ENCODE measurements at places on chromosomes 3 and 15.

- no peak for DNase-seq
Measured at GRCh38 chr3:128931046-128931445, 51.6 kb downstream of the ACAD9 start.

DNA sequence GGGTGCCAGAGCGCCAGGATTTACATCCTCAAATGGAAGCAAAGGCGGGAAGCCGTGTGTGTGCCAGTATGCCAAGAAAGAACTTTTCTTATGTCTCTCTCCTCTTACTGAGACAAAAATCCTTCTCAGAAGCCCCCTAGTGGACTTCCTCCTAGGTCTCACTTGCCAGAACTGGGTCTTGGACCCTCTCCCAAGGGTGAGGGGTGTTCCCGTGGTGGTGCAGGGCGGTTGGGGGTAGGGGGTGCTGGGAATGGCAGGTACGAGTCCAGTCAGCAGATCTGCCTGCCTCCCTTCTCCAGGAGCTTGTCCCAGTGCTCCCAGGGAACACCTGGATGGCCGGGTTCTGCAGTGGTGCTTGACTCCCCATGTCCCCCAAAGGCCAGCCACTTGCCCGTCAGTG lies 52.0 kb downstream of the CORO2B start:
- DNase-seq = no peak

DNA sequence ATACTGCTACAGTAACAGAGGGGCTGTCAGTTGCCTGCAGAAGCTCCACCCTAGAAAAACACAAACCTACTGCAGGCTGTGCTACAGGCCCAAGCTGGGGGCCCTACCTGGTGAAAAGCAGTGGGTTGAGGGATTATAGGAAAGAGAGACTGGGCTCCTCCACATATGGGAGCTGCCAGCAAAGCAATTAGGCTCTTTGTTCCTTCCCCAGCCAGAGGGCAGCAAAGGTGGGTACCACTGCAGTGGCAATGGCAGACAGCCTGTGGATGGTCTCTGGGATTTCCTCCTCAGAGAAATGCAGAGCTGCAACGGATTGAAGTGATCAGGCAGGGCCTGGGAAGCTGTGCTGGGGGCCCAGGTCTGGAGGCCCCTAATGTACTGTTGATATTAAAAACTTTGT lies 19.1 kb upstream of the DNAAF4 start:
- DNase-seq = no peak

DNA sequence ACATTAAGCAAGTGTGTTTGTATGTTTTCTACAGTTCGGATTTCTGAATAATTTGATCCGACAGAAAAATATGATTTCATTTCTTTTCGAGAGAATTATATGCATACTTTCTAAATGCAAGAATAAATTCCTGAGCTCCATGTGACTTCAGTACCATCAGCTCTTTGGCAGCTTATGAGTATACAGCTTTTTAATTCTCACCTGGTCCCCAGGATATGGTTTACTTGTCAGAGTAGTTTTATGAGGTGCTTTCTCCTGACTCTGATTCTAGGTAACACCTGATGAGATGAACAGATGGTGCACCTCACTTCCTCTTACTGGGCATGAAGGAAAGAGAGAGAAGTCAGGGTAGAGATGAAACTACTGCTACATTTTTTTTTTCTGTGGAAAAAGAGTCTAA lies 3.1 kb downstream of the HGD start:
- DNase-seq = no peak

GRCh38 chr3:112984485-112984884 lies 6.3 kb upstream of the GTPBP8 start:
- no peak for DNase-seq

DNA sequence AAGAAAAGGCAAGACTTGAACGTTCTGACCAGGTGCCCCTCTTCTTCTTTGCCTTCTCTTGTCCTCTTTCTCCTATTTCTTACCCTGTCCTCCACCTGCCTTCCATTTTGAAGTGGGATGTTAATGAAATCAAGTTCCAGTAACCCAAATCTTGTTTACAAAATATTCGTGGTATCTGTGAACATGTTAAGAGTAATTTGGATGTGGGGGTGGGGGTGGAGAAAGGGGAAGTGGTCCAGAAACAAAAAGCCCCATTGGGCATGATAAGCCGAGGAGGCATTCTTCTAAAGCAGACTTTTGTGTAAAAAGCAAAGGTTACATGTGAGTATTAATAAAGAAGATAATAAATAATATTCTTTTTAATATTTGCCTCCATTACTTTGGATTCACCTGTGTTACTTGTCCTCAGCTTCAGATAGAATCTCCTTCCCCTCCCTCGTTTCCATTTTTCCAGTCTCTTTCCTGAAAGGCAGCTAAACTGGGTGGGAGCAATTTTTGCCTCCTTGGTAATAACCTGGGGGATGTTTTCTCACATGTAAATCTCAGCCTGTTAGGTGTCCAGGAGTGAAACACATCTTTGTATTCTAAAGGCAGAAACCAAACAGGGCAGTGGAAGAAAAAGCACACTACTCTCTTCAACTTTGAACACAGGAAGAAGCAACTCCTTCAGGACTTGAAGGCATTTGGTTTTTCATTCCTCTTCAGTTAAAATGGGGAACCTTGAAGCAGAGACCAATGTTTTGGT lies 3.2 kb downstream of the CHST2 start:
- no peak for DNase-seq

DNA sequence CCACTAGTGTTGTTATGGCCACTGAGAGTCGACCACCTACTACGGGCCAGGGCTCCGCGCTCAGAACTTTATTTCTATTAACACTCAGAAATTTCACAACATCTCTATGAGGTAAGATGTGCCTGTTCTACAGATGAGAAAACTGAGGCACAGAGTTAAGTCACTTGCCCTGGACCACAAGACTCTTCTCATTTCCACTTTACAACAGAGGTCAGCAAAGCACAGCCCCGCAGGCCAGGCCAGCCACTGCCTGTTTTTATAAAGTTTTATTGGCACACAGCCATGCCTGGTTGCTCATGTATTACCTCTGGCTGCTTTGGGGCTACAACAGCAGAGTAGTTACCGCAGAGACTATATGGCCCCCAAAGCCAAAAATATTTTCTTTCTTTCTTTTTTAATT lies 503.6 kb downstream of the SHQ1 start:
- no peak for DNase-seq

DNA sequence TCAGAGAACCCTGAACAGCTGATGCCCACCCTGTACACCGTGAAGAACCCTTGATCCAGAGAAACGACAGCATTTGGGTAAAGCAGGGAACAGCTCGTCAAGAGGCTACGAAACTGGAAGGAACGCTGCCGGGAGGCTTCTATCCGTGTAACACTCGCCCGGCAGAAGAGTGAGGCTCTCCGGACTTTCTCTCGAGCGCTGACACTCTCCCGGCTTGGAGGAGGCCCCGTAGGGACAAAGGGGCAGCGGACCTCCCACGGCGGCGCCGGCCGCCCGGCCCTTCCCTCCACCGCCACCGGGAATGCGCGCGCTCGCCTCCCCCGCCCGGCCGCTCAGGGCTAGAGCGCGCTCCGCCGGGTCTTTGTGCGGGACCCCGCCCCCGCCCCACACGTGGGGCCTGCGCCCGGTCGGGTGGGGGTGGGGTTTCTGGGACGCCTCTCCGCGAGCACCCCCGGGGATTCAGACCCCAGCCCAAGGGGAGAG lies 1.7 kb downstream of the HYAL2 start:
- DNase-seq = no peak

DNA sequence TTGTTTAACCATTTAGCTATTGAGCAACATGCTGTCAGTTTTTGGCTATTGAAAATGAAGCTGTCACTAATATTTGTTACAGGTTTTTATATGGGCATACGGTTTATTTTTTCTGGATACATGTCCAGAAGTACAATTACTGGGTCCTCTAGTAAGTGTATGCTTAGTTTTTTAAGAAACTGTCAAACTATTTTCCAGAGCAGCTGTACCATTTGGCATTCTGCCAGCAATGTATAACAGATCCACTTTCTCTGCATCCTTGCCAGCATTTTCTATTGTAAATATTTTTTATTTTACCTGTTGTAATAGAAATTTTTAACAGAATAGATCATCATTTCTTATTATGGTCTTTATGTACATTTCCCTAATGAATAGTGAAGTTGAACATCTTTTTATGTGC lies 658.8 kb downstream of the EDEM1 start:
- DNase-seq = no peak

DNA sequence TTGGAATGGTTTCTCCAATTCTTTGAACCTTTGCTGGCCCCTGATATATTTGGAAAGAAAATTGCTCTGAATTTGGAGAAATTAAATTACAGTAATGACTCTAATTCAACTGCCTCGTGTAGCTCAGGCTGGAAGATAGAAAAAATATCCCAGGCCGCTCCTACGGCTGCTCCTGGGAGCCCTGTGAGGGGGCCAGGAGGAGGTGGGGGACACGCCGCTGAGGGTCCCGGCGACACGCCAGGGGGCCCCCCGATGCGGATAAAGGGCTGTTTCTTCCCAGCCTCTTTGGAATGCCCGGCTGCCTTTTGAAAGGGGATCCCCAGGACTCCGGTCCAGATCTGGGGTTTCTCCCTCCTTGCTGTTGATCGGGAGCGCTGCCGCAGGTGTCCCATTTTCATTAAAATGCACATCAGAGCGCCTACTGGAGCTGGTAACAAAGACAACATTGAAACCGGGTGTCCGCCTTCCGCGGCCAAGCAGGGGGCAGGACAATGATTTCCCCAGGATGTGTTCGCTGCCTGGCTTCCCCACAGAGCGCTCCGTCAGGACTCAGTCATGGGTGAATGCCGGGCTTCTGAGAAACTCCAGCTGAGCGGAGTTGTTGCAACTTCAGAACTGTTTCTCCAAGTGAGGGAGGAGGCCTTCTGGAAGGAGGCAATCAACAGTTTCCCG lies 200.1 kb upstream of the KBTBD8 start:
- DNase-seq = no peak

DNA sequence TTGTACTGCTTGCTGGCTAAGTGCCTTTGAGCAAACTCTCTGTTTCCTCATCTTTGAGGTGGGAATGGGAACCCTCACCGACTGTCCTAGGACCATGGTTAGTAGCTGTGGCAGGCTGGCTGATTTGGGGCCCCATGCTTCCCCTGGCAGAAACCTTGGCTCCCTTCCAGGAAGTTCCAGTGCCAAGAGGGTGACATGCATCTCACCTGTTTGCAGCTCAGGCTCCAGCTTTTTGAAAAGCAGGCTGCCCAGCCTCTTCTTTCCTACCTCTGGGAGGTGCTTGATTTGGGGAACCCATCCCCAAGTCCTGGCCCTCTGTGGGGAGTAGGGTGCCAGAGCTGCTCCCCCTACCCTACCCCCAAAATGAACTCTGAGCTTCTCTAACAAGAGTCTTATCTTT lies 50.8 kb downstream of the RAB11A start:
- DNase-seq = no peak

DNA sequence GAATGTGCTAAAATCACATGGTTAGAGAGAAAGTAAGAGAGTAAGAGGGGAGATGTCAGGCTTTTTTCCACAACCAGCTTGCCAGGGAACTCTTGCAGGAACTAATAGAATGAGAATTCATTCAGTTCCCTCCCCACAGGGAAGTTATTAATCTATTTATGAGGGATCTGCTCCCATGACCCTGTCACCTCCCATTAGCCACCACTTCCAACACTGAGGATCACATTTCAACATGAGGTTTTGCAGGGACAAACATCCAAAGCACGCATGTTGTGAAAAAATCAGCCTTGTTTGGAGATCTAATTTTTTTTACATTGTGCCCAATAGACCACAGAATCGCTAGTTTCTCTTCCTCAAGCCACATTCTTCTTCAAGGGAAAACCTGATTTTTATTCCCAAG lies 904.0 kb downstream of the TBL1XR1 start:
- no peak for DNase-seq

DNA sequence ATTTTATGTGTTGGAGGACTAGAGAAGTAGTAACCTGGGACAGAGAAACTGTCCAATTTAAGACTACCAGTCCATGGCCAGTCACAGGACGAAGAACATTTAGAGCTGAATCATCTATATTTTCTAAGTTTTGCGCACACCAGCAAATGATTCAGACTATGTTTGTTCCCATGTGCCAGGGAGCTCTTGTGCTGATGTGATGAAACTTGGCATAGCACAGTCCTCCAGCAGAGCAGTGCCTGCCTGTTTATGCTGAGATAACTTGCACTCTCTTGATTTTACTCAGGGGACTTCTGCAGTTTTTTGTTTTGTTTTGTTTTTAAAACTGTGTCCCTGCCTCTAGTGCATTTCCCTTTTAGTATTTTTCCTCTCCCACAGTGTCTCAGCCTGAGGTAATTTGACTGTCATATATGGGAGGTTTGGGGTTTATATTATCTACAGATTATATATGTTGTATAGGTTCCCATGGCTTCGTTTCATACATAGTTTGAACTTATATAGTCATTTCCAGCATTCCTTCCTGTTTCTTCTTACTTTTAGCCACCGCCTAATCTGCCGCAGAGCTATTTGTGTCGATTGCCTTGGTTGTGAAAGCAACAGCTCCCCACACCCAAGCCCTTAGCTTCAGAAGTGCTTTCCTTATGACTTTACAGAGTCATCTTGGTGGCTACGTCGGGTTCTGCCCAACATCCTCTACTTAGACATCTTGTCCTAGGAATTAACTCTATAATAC lies 45.5 kb downstream of the PPM1L start:
- DNase-seq = no peak

DNA sequence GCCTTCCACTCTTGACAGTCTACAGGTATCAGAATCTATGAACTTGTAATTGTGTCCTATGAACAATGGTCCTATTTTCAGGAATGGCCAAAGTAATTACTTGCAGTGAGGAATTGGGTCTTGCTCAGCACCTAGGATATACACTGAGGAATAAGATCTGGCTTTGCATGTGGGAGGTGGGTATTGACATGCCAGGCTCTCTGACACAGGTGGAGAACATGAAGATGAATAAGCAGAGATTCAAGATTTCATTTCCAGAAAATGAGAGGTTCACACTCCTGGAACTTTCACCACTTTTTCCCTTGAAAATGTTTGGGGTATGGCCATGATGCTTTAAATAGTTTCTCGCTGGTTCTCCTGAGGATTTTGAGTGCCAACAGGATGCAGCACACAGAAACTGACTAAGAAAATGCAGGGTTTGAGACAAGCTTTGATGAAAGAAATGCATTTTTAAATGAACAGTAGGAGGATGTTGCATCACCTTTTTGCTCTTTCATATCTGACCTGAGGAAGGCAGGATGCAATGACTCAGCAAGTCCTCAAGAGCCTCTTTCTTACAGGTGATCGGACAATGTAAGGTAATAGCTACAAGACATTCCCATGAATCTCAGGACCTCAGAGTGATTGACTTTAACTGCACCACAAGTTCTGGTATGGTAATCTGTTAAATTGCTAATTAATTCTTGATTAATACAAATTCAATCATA lies 3.7 kb downstream of the HRG start:
- DNase-seq = no peak

DNA sequence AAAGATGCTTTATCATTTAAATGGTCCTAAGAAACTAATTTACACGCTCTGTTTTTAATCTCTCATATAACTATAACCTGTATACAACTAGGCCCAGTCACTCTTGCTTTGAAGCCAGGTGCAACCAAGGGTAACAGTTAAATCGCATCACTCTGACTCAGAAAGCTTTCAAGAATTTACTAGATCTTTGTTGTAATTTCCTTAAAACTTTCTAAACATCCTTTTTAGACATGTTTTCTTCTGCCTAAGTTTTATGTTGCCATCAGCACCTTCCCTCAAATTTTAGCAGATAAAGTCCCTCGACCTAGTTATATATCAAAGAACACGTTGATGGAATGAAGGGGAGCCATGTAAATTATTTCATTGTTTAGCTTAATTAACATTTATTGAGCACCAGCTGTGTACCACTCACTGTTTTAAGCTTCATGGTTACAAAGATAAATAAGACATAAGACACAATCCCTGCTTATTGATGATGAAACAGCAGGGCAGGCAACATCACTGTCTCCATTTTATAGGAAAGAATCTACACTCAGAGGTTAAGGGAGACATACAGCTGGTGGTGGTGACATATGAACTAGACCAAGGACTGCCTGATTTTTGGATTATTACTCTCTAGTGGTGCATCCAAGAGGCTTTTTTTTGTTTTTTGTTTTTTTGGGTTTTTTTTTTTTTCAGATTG lies 101.0 kb downstream of the CD200R1L start:
- DNase-seq = no peak
